Stimulated activated CD4-positive, alpha-beta T cell treated with anti-CD3 and anti-CD28 coated beads, TNF-alpha, amount 100 ng/mL, for 48 hours (primary cell): ENCODE measurements at places on chromosomes 2 and 18.
A peak's percentile ranks its signal among the peaks of the same experiment; 100 is the strongest.

DNA sequence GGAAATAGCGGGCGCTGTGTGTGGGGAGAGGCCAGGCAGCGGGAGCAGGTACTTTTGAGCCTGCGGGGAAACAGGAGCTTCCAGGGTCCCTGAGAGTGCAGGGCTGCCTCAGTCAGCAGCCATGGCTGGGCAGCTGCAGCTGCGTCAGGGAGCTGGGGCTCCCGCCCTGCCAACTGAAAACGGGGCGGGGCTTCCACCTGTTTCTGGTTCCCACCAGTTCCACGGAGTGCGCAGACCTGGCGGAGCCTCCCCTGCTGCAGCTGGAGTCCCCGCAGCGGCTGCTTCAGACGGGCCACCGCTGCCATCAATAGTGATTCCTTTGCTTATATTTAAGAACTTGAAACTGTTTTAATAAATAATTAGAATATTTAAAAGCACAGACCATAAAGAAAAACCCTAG lies 30.6 kb upstream of the RPRM start:
- DNase-seq, result no peak

DNA sequence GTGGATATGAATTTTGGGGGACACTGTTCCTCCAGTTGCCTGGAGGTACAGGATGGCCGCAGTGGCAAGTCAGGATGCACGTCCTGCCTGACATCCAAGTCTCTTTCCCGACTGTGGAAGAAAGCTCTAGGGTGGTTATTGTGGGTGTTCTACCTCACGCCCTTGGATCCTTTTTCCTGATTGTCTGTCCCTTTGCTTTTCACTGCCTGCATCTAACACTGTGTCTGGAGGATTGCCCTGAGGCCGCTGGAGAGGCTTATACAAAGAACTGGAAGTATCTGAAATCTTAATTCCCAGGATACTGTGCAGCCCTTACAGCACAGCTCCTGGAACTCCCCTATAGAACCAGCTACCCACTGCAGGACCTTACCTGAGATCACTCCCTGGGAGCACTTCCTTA lies 250.5 kb downstream of the TFCP2L1 start:
- no peak for DNase-seq

GRCh38 chr18:12766986-12767433 lies 64.2 kb downstream of the PSMG2 start:
- no peak for DNase-seq

DNA sequence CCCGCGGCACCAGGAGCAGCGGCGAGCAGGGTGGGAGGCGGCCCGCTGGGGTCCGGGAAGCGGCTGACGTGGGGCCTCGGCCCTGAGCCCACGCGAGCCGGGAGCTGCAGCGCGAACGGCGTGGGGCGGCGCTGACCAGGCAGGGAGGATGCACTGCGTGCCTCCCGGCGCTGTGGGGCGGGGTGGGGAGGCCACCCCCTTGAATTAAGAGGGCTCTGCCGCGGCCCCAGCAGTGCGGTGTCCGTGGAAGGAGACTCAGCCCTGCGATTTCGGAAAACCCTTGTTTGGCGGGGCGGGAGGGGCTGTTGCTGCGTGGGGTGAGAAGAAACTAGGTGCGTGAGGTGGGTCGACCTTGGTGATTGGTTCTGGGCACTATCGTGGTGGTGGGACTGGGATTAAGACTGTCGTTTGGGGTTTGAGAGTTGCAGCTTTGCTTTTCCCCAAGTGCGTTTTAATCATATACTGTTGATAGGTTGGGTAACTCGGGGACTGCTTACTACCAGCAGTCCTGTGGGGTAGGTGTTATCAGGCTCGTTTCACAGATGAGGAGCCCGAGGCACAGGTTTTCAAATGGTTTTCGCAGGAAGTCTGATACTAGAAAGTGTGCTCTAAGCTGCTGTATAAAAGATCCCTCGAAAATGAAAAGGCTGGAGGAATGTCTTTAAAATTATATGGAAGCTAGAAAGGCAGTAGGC lies 722 bp downstream of the ACSL3 start:
- DNase-seq, result peak; percentile 28

DNA sequence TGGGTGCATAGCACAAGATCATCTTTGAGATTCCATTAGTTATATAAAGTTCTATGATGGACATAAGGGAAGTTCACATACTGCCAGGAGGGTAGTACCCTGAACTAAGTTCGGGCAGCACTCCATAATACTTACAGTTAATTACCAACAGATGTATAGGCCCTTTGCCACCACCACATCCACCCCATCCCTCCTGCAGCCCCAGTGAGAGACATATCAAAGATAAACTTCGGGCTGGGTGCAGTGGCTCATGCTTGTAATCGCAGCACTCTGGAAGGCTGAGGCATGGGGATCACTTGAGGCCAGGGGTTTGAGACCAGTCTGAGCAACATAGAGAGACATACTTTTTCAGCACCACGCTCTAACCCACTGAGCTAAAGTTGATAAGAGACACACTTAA lies 46.4 kb upstream of the NPAS2 start:
- no peak for DNase-seq

GRCh38 chr18:8825273-8825672 lies 119.9 kb downstream of the MTCL1 start:
- DNase-seq, result no peak
